ENCODE measurements at places on chromosomes 5 and 9.
A peak's percentile ranks its signal among the peaks of the same experiment; 100 is the strongest.

DNA sequence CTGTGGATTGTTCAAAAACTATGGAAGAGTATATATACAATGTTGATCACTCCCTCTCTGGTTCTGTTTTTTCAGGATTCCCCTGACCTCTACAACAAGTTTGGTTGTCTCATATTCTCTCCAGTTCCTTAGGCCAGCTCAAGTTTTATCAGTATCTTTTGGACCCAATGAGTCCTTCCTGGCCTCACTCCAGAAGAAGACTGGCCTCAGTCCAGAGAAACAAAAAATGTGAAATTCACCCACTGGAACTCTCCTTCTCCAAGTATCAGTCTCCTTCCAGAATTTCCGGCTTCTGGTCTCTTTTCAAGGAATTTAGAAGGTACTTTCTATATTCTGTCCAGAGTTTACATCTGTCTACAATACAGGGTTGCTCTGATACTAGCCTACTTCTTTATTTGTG, 537.8 kb upstream of the FTMT start:
- DNase-seq, result no peak

DNA sequence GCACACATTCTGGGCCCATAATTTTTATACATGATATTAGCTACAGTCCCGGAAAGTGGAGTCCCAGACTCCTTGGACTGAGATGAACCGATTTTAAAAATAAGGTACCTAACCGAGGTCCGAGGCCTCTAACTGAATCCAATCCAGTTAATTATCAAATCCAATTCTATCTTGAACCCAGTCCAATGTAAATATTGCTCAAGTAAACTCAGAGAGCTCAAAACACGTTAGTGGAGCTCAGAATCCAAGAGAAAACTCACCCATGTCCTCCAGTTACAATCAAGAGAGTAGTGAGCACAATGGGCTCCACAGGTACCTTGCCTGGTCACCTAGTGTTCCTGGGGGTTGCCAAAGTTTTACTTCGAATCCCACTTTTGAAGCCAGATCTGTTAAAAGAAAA, 37.9 kb upstream of the DIRAS2 start:
- no peak for DNase-seq

- DNase-seq, result peak; percentile 72
These were observed 165.0 kb downstream of the FBXL17 start for GRCh38 chr5:108216890-108217289.

DNA sequence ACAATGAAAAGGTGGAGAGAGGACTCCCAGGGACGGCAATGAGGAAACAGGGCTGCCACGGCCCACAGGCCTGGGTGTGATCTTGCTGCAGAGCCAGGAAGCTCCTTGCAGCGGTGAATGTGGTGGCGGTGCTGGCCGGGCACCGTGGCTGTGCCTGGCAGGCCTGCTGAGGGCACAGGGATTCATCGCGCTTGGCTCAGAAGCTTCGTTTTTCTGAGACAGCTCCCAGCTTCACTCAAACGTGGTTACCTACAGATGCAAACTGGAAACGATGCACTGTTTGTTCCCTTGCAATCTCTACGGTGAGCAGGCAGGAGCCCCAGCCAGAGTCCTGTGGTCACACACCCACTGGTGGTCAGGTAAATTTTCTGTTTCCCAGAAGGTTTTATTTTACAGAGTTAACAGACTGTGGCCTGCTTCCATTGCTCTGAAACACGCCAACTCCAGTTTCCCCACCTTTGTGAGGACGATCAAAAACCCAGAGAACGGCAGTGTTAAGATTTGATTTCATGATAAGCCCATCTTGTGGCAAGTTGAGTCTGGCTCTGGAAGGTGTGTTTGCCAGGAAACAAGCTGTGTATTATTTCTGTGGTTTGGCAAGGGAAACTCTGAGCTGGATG, 183.9 kb downstream of the AUH start:
- DNase-seq, result peak; percentile 76

DNA sequence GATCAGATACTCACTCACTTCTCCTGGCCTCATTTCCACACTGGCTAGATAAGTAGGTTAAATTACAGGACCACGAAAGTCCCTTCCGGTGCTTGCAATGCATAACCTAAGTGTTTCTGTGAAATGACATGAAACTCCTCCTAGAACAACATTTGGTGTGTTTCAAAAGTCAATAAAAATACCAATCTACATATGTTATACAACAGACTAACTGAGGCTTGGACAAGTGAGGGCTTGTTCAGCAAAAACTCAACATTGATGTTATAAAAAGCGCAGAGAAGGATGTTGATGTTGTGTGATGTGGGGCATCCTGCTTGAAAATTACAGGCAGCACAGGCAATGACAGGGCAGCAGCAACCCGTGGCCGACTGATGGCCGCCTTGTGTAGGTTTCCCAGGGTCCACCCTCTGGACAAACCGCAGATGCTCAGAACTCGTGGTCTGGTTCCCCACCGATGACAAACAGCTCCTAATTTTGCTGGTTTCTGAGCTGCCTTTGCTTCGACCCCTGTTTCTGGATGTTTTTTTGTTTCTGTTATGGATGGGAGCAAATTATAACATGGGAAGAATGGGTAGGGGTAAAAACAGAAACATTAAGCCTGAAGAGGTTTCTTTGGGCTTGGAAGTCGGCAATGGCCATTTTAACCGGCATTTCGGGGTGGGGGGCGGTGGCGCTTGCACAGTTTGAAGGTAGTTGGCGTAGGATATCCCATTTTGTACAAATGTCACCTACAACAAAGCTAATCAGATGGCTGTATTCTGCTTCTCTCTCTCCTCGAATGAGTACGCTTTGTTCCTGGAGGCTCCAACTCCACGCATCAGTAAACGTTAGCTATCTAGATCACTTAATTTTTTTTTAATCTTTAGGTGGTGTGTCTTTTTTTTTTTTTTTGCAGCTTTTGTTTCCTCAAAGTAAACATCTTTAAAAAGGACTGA, 116.1 kb downstream of the PDZD2 start:
- DNase-seq, result no peak

- DNase-seq, result no peak
These were observed 40.7 kb downstream of the NR3C1 start for GRCh38 chr5:143362664-143363227.

- DNase-seq, result peak; percentile 36
These were observed 3.0 kb downstream of the NFIL3 start for GRCh38 chr9:91420501-91421127.

DNA sequence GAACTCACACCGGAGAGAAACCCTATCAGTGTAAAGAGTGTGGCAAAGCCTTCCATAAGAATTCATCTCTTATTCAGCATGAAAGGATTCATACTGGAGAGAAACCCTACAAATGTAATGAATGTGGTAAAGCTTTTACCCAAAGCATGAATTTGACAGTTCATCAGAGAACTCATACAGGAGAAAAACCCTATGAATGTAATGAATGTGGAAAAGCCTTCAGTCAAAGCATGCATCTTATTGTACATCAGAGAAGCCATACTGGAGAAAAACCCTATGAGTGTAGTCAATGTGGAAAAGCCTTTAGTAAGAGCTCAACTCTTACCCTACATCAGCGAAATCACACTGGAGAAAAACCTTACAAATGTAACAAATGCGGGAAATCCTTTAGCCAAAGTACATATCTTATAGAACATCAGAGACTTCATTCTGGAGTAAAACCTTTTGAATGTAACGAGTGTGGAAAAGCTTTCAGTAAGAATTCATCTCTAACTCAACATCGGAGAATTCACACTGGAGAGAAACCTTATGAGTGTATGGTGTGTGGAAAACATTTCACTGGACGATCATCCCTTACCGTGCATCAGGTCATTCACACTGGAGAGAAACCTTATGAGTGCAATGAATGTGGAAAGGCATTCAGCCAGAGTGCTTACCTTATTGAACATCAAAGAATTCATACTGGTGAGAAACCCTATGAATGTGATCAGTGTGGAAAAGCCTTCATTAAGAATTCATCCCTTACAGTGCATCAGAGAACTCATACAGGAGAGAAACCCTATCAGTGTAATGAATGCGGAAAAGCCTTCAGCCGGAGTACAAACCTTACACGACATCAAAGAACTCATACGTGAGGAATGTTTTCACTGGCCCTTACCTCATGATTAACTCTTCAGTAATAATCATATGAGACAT, 8.9 kb upstream of the ZNF454 start:
- DNase-seq, result peak; percentile 8

DNA sequence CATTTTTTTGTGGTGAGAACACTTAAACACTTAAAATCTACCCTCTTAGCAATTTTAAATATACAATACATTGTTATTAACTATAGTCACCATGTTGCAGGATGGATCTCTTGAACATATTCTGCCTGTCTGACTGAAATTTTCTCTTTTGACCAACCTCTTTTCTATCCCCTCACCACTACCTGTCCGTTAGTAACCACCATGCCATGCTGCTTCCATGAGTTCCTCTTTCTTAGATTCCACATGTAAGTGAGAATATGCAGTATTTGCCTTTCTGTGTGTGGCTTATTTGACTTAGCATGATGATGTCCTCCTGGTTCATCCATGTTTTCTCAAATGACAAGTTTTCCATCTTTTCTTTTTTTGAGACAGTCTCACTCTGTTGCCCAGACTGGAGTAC, 48.5 kb upstream of the NAA35 start:
- no peak for DNase-seq

- DNase-seq, result no peak
These were observed 4.9 kb upstream of the FYB1 start for GRCh38 chr5:39224196-39224761.

DNA sequence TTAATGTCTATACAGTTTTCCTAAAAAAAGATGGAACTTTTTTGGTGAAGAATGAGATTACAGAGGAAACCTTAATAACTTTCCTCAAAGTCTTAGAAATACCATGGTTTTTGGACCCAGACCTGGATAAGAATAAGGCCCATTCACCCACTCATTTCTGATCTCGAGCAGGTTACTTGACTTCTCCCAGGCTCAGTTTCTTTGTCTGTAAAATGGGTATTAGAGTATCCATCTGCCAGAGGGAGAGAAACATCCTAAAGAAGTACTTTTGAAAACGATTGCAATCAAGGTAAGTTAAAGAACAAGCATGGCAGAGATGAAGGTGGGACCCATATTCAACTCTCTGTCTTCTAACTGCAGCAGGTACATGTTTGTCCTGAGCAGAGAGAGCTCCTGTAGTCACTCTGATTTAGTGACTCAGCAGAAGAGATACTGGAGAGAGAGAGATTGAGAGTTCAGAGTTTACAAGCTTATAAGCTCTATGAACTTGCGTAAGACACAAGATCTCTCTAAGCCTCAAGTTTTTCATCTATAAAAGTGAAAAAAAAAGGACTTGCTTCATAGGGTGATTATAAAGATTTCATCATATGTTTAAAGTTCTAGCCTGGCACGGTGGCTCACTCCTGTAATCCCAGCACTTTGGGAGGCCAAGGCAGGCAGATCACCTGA, 379.4 kb upstream of the SGCD start:
- DNase-seq, result no peak

DNA sequence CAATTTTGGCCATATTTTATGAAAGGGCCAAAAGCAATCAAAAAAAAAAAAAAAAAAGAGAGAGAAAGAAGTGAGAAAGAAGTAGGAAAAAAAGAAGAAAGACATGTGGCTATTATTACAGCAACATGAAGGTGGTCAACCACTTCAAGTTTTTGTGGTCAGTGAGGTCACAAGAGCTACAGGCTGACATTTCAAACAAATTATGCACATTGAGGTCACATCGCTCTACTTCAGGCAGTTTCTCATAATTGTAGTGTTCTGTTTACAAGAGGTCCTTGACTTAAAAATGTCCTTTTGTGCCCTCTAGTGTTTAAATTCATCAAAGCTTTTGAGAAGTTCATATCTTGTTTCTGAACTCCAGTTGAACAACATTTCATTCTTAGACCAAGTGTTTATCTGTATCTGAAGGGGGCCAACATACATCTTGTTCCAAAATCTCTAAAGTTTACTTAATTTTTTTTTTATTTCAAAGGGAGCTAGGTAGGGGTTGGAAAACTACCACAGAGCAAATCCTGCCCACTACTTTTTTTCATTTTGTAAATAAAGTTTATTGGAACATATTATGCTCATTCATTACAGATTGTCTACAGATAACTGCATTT, 513.1 kb downstream of the PDE4D start:
- DNase-seq, result peak; percentile 85

GRCh38 chr5:129718471-129719090, 29.3 kb upstream of the MINAR2 start:
- no peak for DNase-seq

GRCh38 chr9:33111631-33112030, 35.2 kb upstream of the SMU1 start:
- DNase-seq, result no peak

All from astrocyte of the spinal cord (primary cell).